ENCODE measurements at places on chromosomes 12 and 14.

GRCh38 chr14:100072783-100073346, 7.6 kb downstream of the EVL start:
- peak; percentile 81 for DNase-seq
- peak overlapping the region; percentile 33 for H3K4me3 ChIP-seq
- H3K27me3 ChIP-seq = no peaks in the 10 kb centered on the region
- peaks cover 98% of the 10 kb centered on the region for H3K4me1 ChIP-seq

- no peak overlapping the region for H3K4me3 ChIP-seq
- H3K27me3 ChIP-seq = no peaks in the 10 kb centered on the region
- no peak for DNase-seq
- H3K27ac ChIP-seq = no peak overlapping the region
- H3K36me3 ChIP-seq = no peaks in the 10 kb centered on the region
- H3K4me1 ChIP-seq = peaks cover 9% of the 10 kb centered on the region
Observed at GRCh38 chr12:76664731-76665130, 99.2 kb upstream of the ZDHHC17 start.

- no peak overlapping the region for H3K27ac ChIP-seq
- H3K4me1 ChIP-seq = peaks cover 18% of the 10 kb centered on the region
- peak overlapping the region; percentile 70 for H3K4me3 ChIP-seq
- peak; percentile 64 for DNase-seq
Observed at GRCh38 chr12:94649349-94650142, 811 bp downstream of the TMCC3 start.

DNA sequence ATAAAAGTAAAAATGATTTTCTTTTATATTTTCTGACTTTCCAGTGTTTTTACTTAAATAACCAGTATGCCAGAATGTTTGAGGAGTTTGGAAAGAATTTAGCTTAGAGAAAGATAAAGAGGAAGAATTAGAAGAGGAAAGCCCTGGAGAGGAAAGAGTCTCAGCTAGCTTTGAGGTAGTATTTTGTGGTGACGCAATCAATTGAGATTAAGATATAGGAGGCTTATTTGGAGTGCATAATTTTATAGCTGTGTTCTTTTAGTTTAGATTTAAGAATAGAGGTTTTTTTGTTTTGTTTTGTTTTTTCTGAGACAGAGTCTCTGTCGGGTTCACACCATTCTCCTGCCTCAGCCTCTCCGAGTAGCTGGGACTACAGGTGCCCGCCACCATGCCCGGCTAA, 18.1 kb downstream of the CLEC2B start:
- H3K27ac ChIP-seq = no peak overlapping the region
- no peak for DNase-seq
- peaks cover 1% of the 10 kb centered on the region for H3K36me3 ChIP-seq
- H3K27me3 ChIP-seq = no peaks in the 10 kb centered on the region
- H3K4me3 ChIP-seq = no peak overlapping the region

DNA sequence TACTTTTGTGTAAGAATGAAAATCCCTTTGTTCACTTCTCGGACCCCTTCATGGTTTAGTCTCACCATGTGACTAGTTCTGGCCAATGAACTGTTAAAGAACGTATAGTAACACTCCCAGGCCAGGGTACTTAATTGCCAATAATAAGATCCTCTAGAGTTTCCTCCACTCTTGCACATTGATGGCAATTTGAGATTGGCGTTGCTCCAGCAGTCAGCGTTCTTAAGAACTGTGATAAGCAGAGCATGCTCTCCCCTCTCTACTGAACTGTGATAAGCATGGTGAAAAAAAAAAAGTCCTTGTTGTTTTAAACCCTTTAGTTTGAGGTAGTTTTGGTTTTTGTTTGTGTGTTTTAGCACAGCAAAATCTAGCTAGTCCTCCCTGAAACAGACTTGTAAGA, 854.5 kb downstream of the SLC6A15 start:
- H3K27ac ChIP-seq = no peak overlapping the region
- no peaks in the 10 kb centered on the region for H3K4me1 ChIP-seq
- DNase-seq = no peak
- no peaks in the 10 kb centered on the region for H3K36me3 ChIP-seq

- no peaks in the 10 kb centered on the region for H3K36me3 ChIP-seq
- DNase-seq = no peak
- peaks cover 37% of the 10 kb centered on the region for H3K4me1 ChIP-seq
- H3K27ac ChIP-seq = peak overlapping the region; percentile 100
- H3K27me3 ChIP-seq = no peaks in the 10 kb centered on the region
- H3K4me3 ChIP-seq = peak overlapping the region; percentile 100
Observed at GRCh38 chr14:68796418-68797101, 3.7 kb upstream of the ZFP36L1 start.

DNA sequence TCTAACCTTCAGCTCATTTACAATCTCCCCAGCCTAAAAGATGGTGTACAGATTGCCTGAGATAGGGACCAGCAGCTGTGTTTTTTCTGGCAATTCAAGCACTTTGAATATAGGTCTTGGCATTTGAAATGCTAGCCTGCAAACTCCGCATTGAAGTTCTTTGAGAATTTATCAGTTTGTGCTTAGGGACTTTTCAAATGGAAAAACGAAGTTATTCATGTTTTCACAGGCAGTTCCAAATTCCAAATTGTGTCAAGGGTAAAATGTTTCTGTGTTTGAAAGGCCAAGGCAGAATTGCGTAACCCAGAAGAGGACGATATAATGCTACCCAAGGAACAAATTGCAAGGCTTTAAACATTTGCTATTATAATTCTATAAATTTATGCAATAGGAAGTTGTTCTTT, 168.9 kb upstream of the RASSF8 start:
- no peak for DNase-seq
- no peaks in the 10 kb centered on the region for H3K36me3 ChIP-seq
- H3K4me3 ChIP-seq = no peak overlapping the region
- no peaks in the 10 kb centered on the region for H3K4me1 ChIP-seq

GRCh38 chr14:57933349-57933748, 67.5 kb upstream of the SLC35F4 start:
- DNase-seq = no peak
- H3K4me3 ChIP-seq = no peak overlapping the region
- no peaks in the 10 kb centered on the region for H3K36me3 ChIP-seq
- no peak overlapping the region for H3K27ac ChIP-seq

DNA sequence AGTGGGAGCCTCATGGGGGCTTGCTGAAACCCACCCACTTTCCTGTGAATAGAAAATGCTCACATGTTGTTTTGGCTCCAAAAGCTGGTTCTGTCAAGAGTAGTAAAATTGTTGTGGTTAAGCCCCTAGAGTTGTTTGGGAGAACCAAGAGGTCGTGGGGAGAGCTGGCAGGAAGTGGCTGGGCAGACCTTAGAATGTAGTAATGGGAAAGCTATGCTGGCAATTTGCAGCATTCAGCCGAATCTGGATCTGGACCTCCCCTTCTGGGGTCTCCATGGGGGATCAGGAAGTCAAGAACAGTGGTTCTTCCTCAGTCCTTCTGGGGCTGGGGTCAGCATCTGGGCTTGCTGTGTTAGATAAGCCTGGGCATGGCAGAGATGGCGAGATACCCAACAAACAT, 150.6 kb upstream of the TBX3 start:
- DNase-seq = no peak
- no peak overlapping the region for H3K27ac ChIP-seq
- no peaks in the 10 kb centered on the region for H3K4me1 ChIP-seq
- no peaks in the 10 kb centered on the region for H3K27me3 ChIP-seq

DNA sequence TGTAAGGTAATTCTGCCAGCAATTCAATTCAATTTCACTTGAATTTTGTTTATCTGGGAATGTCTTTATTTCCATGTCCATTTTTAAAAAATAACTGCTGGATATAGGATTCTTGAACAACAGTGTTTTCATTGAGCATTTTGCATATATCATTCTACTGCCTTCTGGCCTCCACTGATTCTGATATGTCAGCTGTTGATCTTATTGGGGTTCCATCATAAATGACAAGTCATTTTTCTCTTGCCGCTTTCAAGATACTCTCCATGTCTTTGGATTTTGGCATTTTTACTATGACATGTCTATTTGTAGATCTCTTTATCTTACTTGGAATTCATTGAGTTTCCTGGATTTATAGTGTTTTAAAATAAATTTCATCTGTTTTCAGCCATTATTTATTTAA, 180.5 kb upstream of the LMNTD1 start:
- H3K27ac ChIP-seq = no peak overlapping the region
- DNase-seq = no peak
- no peak overlapping the region for H3K4me3 ChIP-seq
- no peaks in the 10 kb centered on the region for H3K27me3 ChIP-seq
- H3K4me1 ChIP-seq = no peaks in the 10 kb centered on the region

DNA sequence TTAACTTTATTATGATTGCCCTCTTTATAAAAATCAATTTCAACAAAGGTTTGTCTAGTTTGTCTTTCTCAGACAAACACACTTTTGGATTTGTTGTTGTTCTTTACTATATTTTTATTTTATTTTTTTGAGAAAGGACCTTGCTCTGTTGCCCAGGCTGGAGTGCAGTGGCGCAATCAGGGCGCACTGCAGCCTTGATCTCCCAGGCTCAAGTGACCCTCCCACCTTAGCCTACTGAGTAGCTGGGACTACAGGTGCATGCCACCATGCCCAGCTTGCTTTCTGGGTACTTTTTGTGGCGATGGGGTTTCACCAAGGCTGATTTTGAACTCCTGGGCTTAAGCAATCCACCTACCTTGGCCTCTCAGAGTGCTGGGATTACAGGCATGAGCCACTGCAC, 64.4 kb upstream of the CFL2 start:
- peaks cover 57% of the 10 kb centered on the region for H3K36me3 ChIP-seq
- no peak for DNase-seq
- no peak overlapping the region for H3K27ac ChIP-seq
- no peak overlapping the region for H3K4me3 ChIP-seq

GRCh38 chr14:105471297-105471821, 3.3 kb upstream of the CRIP2 start:
- H3K4me3 ChIP-seq = no peak overlapping the region
- peaks cover 37% of the 10 kb centered on the region for H3K27me3 ChIP-seq
- H3K36me3 ChIP-seq = no peaks in the 10 kb centered on the region
- peaks cover 31% of the 10 kb centered on the region for H3K4me1 ChIP-seq
- H3K27ac ChIP-seq = no peak overlapping the region

DNA sequence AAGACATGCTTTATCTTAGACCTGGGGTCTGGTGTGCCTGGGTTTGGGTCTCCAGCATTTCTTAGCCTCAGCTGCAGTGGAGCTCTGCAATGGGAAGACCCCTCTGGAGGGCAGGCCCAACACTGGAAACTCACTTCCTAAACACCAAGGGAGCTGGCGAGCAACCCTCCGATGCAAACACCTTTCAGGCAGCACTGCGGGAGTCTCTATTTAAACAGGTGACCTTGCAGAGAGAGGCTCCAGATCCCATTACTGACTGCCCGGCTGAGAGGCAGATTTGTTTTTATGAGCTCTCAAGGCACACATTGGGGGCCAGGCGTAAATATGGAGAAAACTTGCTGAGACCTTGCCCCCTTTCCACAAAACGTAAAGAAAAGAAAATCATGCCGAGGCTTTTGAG, 195.5 kb downstream of the PAX9 start:
- no peaks in the 10 kb centered on the region for H3K27me3 ChIP-seq
- H3K36me3 ChIP-seq = no peaks in the 10 kb centered on the region
- no peaks in the 10 kb centered on the region for H3K4me1 ChIP-seq

DNA sequence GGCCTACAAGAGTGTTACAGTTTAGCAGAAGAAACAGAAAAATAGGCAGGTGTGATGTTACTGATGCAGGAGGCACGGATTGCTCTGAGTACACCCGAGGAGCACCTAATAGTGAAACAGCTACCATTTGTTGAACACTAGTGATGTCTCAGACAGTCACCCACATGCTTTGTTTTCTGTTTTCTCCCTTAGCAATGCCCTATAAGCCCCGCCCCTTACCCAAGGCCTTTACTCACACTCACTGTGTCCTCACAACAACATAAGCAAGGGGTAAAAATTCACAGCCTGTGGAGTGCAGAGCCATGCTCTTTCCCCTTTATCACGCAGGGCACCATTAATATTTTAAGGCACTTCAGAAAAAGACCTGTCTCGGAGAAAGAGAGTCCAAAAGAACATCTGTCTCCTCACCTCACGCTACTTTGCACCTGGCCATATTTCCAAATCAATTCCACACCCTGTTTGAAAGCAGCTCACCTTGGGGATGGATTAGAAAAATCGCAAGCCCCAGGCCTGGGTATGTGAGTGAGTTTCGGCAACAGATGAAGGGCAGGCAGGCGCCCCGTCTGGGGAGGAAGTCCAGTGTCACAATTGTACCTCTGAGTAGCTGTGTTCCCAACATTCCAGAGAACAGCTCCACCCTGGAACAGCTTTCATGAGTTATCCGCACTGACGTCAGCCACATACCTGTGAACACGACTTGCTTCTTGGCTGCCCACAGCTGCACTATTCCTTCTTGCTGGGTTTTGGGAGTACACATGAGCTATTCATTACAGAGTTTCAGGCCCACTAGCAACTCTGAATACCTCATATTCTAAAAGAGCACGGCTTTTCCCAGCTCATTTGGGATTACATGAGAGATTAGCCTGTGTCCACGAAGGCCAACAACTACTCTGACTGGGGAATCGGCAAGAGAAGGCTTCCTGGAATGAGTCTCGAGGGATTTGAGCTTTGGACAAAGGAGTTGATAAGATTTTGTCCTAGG, 26.0 kb downstream of the MAPK1IP1L start:
- no peak overlapping the region for H3K27ac ChIP-seq
- peaks cover 21% of the 10 kb centered on the region for H3K4me1 ChIP-seq
- H3K4me3 ChIP-seq = no peak overlapping the region
- no peaks in the 10 kb centered on the region for H3K27me3 ChIP-seq
- H3K36me3 ChIP-seq = no peaks in the 10 kb centered on the region
- DNase-seq = no peak

DNA sequence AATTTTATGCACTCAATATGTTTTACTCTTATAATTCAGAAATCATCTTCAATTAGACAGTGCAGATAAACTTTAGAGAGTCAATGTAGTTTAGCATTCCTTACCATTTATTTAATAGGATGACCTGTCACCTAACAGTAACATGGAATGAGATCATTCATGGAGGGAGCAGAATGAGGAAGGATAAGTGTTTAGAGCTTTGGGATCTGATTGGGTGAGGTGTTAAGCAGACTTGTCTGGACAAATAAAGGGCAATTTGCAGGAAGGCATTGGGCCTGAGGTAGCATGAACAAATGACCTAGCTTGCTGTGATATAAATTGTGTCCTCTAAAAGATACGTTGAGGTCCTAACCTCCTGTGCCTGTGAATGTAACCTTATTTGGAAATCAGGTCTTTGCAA, 187.4 kb downstream of the C12orf42 start:
- DNase-seq = no peak
- H3K27ac ChIP-seq = no peak overlapping the region
- no peak overlapping the region for H3K4me3 ChIP-seq
- no peaks in the 10 kb centered on the region for H3K27me3 ChIP-seq
- H3K4me1 ChIP-seq = no peaks in the 10 kb centered on the region
- H3K36me3 ChIP-seq = no peaks in the 10 kb centered on the region

Measured in B cell (primary cell).